Esophagus muscularis mucosa (tissue), 4 donors: ENCODE measurements at places on chromosomes 4 and X. TPM values are rescaled to one million over a fixed set of nuclear protein-coding genes. Genes with fewer than 3 reads are reported as not detected.

Gene GPM6B
- total RNA-seq: 52.7 TPM

Gene RAB39B
- not detected for total RNA-seq

Gene DRD5
- not detected for total RNA-seq

Gene MAMLD1
- 1.6 TPM for total RNA-seq

Gene MAGEE2
- not detected for total RNA-seq

Gene F8A2
- total RNA-seq: not detected

Gene PPP2R2C
- total RNA-seq: 1.7 TPM
